ENCODE measurements at places on chromosomes 12 and 14.

- no peak for DNase-seq
Observed at GRCh38 chr12:6225630-6226001, 25.4 kb downstream of the CD9 start.

DNA sequence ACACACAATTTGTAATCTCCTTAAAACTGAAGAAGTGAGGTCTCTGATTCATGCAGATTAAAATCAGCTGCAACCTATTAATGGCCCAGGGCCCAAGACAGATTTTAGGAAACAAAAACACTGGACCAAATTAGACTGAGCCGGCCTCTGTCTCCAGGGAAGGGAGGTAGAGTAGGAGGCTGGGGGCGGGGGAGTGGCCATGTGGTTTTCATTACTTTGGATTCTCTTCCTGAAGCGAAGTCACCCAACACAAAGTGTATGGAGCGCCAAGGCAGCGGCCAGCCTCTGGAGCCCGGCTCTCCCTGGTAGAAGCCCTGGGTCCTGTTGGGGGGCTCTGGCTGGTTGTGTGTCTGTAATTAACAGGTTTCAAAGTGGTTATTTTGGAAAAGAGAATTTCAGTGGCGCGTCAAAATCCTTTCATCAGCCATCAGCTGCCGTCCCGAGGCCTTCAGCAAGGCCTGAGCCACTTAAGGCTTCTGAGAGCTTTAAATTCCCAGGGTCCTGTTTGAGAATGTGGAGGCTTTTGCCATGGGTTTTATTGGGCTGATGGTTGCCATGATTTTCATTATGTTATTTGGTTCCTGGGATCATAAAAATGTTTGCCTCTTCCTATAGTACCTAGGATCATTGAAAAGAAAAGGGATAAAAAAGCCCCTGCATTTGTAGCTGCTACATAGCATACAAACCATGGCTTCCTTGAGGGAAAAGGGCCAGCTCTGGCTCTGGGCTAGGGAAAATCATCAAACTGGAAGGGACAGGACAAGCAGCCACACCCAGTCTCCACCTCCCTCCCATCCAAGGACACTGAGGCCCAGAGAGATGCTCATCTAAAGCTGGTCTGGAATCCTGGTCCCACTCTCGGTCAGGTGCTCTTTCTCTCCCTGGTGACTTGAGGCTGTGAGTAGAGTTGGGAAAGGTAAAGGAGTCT is 282.4 kb downstream of the ZFP36L1 start:
- DNase-seq: peak; percentile 22

- DNase-seq: no peak
Observed at GRCh38 chr14:22882529-22883172, 371 bp upstream of the REM2 start.

DNA sequence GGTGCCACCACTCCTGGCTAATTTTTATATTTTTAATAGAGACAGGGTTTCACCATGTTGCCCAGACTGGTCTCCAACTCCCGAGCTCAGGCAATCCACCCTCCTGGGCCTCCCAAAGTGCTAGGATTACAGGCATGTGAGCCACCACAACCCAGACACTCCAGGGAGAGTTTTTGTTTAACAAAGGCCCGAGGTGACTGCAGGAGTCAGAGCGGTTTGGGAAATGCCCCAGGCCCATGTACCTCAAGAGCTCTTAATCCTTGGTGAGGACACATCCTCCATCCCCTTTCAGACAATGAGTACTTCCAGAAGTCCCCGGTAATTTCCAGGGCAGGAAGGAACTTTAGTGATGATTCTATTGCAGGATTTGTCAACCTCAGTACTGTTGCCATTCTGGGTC is 176.0 kb downstream of the ESRRB start:
- no peak for DNase-seq

DNA sequence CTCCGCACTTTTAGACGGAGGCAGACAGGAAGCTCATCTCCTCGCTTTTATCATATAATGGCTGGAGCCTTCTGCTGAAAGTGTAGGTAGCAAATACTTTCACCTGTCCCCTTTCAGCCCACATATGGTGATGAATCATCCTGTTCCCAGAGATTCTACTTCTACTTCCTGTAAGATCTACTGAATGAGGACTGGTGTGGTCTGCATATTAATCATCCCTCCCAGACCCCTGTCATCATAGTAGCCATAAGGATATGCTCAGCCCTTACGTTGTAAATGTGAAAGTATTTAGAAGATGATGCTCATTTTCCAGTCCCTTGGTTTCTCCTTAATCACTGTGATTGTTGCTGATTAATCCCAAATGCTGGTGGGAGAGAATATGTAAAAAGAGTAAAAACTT is 268.2 kb upstream of the GRIP1 start:
- no peak for DNase-seq

DNA sequence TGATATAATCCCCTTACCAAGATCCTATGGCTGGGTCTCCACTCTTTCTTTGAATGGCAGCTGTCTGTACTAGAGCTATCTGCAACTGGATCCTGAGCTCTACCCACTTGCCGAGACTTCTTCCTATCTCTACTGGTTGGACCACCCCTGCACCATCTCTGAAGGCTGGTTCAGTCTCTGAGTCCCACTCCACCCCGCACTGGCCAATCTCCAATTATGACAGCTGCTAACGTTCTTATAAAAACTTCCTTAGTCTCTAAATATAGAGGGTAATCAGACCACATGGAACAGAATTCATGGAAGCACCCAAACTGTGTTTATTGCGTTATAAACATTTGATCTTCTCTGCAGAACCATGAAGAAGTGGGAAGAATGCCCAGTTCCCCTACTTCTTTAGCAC is 186.6 kb upstream of the EEA1 start:
- no peak for DNase-seq

GRCh38 chr14:77219591-77219990 is 38.0 kb downstream of the TMEM63C start:
- no peak for DNase-seq

GRCh38 chr12:112190231-112191025 is 65.1 kb downstream of the TRAFD1 start:
- DNase-seq: no peak

GRCh38 chr14:73359445-73359844 is 98.9 kb downstream of the NUMB start:
- DNase-seq: no peak

GRCh38 chr12:89762498-89763170 is 54.0 kb upstream of the ATP2B1 start:
- no peak for DNase-seq

GRCh38 chr14:50173891-50174290 is 57.5 kb downstream of the SOS2 start:
- no peak for DNase-seq

- no peak for DNase-seq
Observed at GRCh38 chr14:69637503-69638031, 26.2 kb downstream of the SUSD6 start.

- peak; percentile 69 for DNase-seq
Observed at GRCh38 chr12:47079981-47080724, 394 bp upstream of the AMIGO2 start.

- no peak for DNase-seq
Observed at GRCh38 chr14:92542766-92543554, 29.4 kb downstream of the RIN3 start.

- no peak for DNase-seq
Observed at GRCh38 chr12:53255996-53256395, 12.1 kb upstream of the ESPL1 start.

GRCh38 chr12:123065676-123066383 is 85.1 kb downstream of the PITPNM2 start:
- no peak for DNase-seq

- peak; percentile 23 for DNase-seq
Observed at GRCh38 chr14:59772233-59772632, 98.3 kb downstream of the RTN1 start.

GRCh38 chr14:61562321-61563161 is 132.8 kb upstream of the HIF1A start:
- DNase-seq: peak; percentile 100

DNA sequence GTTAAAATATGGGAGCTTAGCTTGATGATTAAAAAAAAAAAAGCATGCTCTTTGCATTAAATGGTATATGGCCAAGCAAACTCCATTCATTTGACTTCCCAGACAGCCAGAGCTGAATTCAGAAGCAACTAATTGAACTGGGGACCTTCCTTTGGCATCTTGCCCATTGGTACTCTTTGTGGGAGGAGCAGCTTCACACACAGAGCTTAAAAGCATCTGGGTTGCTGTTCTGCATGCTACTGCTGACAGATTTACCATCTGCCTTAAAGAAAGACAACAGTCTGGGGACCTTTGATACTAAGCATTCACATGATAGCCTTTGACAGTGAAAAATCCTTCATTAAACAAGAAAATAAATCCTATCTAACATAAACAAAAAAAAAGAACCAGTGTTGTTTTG is 977.9 kb downstream of the TMTC2 start:
- DNase-seq: no peak

DNA sequence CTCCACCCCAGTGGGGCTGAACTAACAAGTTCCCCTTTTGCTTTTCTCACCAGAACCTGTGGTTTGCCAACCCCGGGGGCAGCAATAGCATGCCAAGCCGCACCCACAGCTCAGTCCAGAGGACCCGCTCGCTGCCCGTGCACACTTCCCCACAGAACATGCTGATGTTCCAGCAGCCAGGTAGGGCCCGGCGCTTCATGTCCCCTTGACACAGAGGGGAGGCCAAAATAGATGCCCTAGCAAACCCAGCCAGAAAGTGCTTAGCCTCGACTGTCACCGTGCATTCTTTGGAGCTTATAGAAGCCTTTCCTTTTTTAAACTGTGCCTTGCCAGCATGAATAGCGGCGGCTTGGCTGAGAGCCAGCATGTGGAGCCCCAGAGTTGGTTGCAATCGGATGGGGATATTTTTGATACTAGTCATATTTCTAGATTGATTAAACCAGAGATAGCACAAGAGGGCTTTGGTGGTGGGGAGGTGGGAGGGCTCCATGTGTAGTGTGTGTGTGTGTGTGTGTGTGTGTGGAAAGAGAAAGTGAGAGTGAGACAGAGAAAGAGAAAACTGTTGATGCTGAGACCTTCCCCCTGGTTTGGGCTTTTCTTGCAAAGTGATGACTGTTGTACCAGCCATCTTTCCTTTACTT is 126.1 kb downstream of the GCH1 start:
- DNase-seq: peak; percentile 38

DNA sequence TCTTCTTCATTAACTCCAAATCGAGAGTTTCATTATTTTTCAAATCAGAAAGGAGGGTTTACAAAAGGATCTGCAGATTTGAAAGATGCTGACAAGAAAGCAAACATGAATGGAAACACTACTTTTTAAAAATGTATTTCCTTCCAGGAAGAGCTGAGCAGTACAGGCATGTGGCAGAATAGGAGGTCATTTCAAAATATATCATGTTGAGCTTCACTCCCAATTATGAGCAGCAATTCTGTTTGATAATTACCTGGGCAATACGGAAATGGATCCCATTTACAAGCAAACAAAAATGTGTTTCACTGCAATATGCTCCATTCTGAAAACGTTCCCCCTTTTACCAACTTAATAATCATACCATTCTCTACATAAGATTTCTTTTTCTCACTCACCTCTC is 147.7 kb upstream of the BCL2L14 start:
- no peak for DNase-seq

DNA sequence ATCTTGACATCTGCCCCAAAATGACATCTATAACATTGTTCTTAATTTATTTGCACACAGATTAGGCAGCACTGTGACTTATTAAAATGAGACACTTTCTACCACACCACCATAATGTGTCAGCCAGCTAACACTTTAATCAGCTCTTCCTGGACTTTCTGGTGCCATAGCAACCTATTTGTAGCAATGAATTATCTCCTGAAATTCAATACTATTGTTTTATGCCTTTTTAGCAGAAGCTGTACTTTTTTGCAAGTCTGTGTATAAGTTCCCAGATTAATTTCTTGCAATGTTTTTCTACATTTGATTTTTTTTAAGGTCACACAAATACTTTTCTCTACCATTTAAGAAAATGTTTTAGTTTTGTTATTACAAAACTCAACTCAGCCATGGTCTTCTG is 72.8 kb upstream of the SAV1 start:
- DNase-seq: no peak

- no peak for DNase-seq
Observed at GRCh38 chr12:106265116-106265515, 17.3 kb upstream of the CKAP4 start.

GRCh38 chr14:75515629-75515996 is 6.7 kb upstream of the BATF start:
- DNase-seq: no peak

DNA sequence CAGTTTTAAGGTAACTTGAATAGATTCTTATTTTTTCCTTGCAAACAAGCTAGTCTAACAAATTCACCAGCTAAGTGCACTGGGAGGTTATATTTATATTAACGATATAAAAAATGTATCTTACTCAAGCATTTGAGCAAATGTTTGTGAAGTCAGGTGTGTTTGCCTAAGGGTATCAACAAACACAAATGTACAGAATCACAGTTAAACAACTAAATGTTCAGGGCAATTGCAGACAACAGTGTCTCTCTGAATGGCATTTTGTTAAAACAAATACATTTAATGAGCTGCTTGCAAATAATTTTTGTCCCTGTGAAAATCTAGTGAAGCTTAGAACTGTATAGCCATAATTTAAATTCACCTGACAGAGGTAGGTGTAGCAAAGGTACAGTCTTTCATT is 28.2 kb upstream of the FLRT2 start:
- no peak for DNase-seq

DNA sequence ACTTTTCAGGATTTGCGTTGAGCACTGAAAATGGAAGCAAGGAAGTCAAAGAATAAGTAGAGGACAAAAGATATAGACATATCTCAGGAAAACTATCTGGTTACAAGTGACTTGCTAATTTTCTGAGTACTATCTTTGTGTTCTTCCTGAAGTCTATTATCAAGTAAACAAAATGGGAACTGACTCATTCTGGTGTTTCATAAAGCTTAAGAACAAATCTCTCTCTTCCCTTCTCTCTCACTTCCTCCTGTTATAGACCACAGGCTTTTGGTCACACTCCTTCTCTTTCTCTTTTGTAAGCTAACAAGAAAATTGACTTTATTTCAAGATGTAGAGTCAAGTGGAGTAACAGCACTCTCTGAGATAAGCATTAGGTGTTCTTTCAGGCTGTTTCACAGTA is 406.6 kb upstream of the SYT1 start:
- DNase-seq: peak; percentile 35

DNA sequence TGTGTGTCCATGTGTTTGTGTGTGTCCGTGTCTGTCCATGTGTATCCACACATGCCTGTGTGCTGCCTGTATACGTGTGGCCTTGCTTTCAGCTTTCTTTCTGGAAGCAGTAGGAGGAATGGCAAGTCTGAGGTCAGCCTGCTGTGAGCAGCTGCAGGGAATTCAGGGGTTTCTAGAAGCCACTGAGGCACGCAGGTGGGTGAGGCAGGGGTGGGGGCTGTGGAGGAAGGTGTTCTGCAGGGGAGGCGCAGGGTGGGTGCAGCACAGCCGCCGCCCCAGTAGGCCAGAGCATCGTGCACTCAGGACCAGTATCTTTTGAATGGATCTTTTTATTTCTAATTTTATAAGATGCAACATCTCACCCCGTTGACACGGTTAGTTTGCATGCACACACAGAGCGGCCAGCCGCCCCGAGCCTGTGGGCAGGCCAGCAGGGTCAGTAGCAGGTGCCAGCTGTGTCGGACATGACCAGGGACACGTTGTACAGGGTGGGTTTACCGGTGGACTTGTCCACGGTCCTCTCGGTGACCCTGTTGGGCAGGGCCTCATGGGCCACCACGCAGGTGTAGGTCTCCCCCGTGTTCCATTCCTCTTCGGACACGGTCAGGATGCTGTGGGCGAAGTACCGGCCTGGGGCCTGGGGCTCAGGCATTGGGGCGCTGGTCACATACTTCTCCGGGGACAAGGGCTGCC is 327.7 kb downstream of the TMEM121 start:
- no peak for DNase-seq

- no peak for DNase-seq
Observed at GRCh38 chr12:76702946-76703345, 61.0 kb upstream of the ZDHHC17 start.

Measured in H4 (cell line).